ENCODE measurements at places on chromosomes 1 and 21. TPM values are rescaled to one million over a fixed set of nuclear protein-coding genes. Genes with fewer than 3 reads are reported as not detected.

PLD5 gene
- 0.06 TPM for polyA plus RNA-seq

TTLL7 gene
- polyA plus RNA-seq, result 7.7 TPM

CNIH4 gene
- 80.0 TPM for polyA plus RNA-seq

ASAP3 gene
- polyA plus RNA-seq, result 72.3 TPM

S100B gene
- polyA plus RNA-seq, result 0.81 TPM

PAX7 gene
- not detected for polyA plus RNA-seq

A3GALT2 gene
- 0.57 TPM for polyA plus RNA-seq

LRRC53 gene
- polyA plus RNA-seq, result not detected

AIRE gene
- polyA plus RNA-seq, result not detected

All from cardiac muscle cell (in vitro differentiated cells and primary cell).